Erythroblast (primary cell): ENCODE measurements at places on chromosomes 3 and 15.

GRCh38 chr15:78311292-78311691, 11.9 kb upstream of the SKIC8 start:
- no peak for DNase-seq

DNA sequence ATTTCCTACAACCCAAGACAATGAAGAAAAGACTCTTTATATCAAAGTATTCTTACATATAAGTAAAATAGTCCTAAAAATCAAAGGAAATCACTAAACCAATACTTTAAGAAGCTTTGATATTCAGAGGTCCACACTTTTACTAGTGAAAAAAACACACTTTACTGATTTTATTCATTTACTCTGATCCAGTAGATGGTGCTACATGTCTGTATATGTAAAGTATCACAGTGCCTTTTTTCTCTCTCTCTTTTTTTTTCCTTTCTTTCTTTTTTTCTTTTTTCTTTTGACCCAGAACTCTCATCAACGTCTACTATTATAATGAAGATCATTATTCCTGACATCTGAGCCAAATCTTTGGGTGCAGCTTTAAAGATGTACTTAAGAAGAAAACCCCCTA, 10.8 kb upstream of the CCDC39 start:
- DNase-seq: no peak

DNA sequence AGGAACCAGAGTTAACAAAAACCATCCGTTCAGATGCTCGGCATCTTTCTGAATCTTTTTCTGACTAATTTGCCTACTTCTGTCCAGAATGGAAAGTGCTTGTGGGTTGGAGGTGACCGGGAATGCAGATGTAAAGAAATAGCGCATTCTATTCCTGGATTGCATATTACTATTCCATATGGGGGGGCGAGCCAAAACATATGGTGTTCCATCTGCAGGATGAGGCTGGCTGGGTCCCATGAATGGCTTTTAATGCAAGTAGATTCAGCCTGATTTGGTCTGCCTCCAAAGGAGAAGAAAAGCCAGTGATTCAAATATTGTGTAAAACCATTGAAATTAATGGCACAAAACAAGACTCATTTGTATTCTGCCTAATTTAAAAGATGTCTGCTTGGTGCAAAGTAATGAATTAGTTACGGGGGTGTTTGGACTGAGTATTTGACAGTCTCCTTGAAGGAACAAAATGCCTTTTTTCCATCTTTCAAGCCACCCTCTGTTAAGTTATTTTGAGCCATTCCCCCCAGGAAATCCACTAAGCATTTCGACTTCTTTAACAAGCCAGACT, 99.0 kb downstream of the ST8SIA2 start:
- DNase-seq: no peak

DNA sequence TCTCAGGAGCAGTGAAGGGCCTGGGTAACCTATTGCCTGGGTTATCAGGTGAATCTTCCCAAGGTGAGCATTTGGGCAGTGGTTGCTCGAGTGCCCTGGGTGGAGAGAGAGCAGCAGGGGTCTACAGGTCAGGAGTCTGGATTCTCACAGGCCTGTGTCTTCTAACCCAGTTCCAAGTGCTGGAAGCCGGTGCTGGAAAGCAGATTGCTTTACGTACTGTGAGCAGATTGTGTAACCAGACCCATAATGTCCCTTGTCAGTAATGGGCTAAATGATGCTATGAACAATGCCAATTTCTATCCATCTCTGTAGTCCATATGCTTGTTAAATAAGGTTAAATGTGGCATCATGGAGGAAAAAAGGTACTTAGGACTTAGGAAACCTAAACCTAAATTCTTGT, 106.5 kb downstream of the TPRG1 start:
- DNase-seq: no peak

DNA sequence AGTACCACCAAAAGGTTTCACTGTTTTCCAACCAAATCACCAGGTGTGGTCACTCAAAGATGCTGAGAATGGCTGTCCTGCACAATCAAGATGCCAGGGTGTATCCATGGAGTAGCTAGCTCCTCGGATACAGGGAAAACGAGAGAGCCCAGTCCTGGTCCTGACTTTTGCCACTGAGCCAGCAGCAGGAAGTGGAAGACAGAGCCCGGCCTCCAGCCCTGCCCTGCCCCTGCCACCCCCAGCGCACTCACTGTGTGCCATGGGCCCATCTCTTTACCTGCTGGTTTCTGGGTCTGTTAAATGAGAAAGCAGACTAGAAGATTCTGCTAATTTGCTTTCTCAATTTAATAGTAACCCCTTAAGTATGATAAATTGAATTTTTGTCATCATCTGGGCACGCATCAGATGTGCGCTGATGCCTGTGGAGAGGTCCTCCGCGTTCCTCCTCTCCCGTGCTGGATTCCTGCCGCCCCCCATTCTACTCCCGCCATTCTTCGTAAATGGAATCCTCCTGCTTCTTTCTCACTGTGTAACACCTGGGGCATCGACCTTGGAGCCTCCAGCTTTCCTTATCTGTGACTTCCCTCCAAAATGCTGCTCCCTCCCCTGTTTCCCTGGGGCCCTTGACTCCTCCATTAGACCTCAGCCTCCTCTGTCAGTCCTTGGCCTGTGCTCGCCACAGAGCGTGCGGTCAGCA, 18.0 kb downstream of the TNFAIP8L3 start:
- DNase-seq: no peak

GRCh38 chr15:52383100-52383588, 87.5 kb upstream of the MYO5C start:
- DNase-seq: no peak

DNA sequence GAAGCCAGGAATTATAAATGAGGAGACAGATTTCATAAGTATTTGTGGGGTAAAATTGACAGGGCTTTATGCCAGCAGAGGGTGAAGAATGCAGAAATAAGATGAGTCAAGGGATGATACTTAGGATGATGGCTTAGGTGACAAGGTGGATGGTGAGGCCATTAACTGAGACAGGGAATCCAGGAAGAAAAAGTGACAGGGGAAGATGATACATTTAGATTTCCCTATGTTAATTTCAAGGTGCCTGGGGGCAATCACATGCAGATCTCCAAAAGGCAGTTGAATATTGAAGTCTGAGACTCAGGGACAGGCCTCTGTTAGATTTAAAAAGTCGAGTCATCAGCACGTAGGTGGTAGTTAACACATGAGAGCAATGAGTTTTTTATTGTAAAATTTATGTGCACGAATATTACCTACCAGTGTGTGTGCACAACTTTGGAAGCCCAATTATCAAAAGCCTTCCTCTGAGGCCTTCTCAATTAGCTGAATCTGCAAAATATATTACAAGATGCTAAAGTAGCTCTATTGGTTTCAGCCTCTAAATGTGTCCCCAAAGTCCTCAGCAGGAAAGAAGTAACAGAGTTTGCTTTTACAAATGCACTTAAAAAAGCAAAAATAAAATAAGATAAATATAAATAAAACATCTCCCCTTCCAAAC, 67.9 kb upstream of the CHL1 start:
- no peak for DNase-seq

GRCh38 chr3:4627651-4628375, 134.7 kb downstream of the ITPR1 start:
- DNase-seq: no peak

- no peak for DNase-seq
These were observed 61.5 kb upstream of the SETMAR start for GRCh38 chr3:4241595-4242170.
